ENCODE measurements at places on chromosomes 11 and 22. TPM values are rescaled to one million over a fixed set of nuclear protein-coding genes. Genes with fewer than 3 reads are reported as not detected.

DNA sequence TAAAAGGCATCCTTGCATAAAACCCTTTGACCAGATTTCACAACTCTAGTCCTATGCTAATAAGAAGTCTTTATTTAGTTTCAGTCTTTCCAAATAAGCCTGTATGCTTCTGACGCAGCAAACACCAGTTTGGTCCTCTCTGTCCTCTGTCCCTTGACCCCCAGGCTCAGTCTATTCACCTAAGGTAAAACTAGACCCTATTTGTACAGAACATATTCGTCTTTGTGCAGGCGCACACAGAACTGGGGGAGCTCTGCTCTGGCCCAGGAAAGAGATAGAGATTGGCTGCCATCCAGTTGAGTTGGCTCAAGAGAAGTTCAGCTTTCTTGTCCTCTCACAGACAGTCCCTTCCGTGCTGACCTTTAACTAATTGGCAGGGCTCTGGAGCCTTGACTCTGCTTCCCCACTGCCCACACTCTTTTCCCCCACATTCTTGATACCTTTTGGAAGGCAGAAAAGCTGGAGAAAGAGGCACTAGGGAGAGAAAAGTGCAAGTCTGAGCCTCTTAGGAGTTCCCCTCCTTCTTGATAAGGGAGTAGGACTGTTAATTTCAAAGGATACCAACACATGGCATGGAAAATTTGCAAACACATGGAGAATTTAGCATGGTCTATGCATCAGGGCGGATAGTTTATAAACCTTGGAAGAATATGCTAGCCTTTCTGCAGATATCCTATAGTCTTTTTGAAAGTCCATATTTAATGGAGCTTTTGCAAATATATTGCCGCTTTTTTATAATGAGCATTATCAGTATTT, 21.2 kb upstream of the PSMA1 start:
- DNase-seq: no peak

Gene NUP98
- 116 TPM for total RNA-seq

- DNase-seq: no peak
Observed at GRCh38 chr22:21032868-21033688, 717 bp upstream of the SLC7A4 start.

DNA sequence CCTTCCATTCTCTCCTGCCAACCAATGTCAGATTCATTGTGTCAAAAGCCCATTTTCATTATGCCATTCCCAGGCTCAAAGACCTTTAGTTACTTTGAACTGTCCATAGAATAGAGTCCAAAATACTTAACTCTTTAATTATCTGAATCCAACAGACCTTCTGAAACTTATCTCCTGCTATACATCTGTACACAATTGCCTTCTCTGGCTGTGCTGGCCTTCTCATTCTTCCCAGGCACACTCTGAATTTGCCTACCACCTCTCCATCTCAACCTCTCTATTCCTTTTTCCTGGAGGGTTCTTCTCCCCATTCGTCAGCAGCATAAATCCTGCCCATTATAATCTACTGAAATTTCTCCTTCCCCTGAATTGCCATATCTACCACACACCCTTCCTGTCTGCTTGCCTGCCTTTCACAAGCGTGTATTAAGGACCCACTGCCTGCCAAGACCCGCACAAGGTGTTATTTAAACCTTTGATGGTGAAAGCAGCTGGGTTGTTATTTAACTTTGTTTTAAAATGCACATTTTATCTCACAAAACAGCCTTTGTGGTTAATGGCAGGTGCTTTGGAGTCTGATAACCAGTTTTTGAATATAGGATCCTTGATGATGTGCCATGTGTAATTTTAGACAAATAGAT, 125.9 kb downstream of the CCDC81 start:
- DNase-seq: no peak

- DNase-seq: no peak
Observed at GRCh38 chr11:35766651-35767050, 104.1 kb downstream of the TRIM44 start.
